ENCODE measurements at places on chromosomes 2 and 18.

- DNase-seq: no peak
These were observed 132.3 kb upstream of the TNP1 start for GRCh38 chr2:216992056-216992675.

DNA sequence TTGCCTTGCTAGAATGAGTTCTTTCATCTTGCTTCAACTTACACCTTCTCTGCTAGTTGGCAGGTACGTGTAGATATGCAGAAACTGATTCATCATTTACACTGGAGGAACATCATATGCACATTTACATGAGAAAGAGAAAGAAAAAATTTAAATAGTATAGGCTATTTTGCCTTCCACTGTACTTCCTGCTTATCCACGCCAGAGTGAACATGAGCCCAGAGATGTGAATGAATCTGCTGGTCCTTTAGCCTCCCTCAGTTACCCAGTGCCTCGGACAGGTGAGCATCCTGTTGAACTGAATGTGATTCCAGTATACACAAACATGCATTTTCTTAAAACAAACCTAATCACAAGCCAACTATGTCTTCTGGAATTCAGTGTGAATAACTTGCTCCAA, 83.6 kb downstream of the SESTD1 start:
- DNase-seq: no peak

- DNase-seq: no peak
These were observed 304.0 kb downstream of the MYCN start for GRCh38 chr2:16244153-16244965.

GRCh38 chr18:57223144-57223870, 76.4 kb downstream of the BOD1L2 start:
- no peak for DNase-seq

- DNase-seq: no peak
These were observed 60.2 kb downstream of the ZC3H6 start for GRCh38 chr2:112335600-112335999.

GRCh38 chr18:63284827-63285733, 34.5 kb downstream of the BCL2 start:
- no peak for DNase-seq

- no peak for DNase-seq
These were observed 39.4 kb downstream of the ARID5A start for GRCh38 chr2:96575785-96576456.

DNA sequence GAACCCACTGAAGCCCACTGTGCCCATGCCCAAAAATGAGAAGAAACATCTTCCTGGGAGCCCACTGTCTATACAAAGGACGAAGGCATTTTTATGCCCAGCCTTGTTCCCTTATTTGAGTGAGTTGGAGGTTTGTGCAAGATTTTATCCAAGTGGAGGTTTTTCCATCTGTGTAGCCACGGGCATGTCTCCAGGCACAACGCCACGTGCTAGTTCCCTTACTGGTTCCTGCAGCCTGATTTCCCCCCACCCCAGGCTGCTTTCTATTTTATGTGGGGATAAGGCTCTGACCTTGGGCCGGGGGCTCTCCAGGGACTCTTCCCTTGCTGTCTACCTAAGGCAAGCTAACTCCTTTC, 22.2 kb upstream of the TXNL4A start:
- DNase-seq: no peak

GRCh38 chr18:47754311-47755101, 176.0 kb downstream of the SMAD2 start:
- DNase-seq: no peak

DNA sequence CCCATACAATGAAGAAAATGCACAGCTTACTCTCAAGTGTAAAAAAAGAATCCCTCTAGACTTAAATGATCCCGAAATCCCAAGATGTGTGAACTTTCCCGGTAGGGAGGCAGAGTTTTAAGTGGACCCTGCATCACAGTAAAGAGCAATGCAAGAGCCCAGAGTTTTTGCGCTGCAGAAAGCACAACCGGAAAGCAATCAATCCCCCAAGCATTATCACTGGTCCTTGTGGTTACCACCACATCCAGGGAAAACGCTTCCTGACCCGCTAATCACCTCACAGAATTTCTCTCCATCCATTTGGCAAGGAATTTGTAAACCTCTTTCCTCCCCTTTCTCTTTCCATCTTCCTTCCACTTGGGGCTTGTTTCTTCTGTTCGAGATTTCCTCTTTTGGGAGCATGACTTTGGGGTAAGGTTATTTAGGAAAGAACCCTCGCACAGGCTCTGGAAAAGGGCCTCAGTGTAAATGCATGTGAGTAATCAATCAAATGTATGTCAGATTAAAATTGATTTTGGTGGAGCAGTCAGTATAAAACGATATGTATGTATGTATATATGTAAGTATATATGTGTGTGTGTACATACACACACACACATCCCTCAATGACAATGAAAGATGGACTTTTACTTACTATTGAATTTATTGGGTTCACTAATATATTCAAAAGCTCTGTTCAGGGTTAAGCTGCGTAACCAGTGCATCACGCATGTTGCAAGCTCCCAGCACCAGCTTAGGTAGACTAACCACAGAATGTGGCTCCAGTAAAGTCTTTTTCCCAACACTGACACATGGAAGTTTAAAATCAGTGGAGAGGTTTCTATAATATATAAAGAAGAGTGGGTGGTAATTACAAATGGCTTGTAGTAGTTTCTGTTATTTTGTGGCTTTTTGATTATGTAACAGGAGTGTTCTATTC, 1.6 kb downstream of the PLCL1 start:
- DNase-seq: no peak

DNA sequence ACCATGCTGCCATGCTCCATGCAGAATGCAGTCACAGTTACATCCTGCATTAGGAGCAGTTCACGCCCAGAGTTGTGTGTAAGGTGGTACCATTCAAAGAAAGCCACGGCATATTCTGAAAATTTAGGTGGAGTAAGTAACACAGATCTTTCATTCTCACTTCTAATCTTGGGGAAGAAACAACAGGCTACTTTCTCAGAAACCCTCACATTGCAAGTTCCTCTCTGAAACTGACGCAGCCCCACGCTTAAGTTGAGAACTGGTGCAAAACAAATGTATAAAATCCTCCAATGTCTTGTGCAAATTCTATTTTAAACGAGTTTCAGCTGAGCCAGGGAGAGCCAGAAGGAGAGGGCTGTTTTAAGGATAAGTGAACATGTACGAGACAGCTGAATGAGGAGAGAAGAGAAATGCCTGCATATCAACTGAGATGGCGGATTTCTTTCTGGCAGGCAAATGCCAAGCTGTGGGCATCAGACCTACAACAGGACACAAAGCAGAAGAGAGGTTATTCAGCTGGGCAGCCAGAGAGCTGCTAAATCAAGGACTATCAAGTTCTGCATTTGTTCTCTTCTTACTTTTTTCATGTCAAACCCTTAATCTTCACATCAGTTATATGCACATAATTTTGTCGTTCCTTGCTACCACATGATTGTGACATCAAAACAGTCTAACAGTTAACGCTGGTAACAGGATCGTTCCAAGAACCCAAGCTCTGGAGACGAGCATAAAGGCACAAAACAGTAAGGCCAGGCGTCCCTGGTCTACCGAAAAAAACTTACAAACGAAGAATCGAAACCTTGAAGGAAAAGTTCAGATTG, 6.4 kb downstream of the ARL4C start:
- DNase-seq: no peak

Measured in LNCaP clone FGC (cell line).